ENCODE measurements at places on chromosomes 1 and 21.

GRCh38 chr1:236686815-236687160, 489 bp downstream of the ACTN2 start:
- DNase-seq: no peak

- no peak for DNase-seq
Observed at GRCh38 chr1:245432228-245432875, 277.6 kb downstream of the KIF26B start.

DNA sequence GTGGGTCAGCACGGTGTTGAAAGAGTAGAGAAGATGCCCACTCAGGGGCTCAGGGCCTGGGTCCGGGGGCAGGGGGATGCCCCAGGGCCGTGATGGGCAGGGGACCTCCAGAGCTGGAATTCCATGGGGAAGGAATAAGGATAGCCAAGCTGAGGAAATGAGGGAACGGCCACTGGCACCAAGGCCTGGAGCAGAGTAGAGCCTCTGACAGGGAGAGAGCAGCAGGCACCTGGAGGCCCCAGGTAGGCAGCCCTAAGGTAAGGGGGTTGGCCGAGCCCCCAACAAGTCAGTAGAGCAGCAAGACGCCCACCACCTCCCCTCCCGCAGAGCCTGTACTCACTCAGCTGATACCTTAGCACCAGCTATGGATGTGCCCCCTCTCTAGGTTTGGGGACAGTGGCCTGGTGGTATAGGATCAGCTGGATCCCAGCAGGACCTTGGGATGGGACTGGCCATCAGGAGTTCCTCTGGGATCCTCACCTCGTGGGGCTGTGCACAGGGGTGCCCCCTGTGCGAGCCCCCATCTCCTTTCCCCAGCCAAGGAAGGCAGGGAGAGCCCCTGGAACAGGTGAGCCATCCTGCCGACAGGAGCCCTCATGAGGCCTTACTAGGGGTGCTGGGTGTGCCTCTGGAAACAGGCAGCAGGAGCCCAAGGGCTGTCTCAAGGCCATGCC, 21.0 kb upstream of the ARF1 start:
- DNase-seq: no peak

DNA sequence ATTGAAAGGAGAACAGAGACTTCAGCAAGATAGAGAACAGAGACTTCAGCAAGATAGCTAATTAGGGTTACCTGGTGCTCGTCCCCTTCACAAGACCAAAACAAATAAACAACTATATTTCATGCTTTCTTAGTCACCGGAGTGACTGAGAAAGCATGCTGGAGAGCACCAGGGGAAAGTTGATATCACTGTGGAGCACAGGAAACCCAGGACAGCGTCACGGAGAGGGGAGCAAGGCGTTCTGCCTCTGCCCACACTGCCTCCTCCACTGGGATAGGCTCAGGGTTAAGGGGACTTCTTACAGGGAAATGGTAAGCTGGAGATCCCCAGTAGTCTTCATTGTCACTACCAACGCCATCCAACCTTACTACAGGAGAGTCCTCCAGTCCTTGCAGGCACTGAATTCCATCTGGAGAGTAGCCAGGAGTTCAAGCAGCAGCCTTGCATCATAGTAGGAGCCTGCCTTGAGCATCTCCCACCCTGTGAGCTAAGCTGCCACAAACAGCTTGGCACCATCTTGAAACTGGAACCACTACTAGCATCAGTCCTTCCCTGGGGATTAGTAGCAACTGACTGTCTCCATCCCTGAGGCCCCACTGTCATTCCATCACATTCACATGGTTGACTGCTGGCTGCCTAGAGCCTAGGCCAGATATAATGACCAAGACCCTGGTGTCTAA, 239.4 kb downstream of the PLPP3 start:
- DNase-seq: no peak

- DNase-seq: no peak
Observed at GRCh38 chr1:234781241-234782065, 171.5 kb upstream of the IRF2BP2 start.

DNA sequence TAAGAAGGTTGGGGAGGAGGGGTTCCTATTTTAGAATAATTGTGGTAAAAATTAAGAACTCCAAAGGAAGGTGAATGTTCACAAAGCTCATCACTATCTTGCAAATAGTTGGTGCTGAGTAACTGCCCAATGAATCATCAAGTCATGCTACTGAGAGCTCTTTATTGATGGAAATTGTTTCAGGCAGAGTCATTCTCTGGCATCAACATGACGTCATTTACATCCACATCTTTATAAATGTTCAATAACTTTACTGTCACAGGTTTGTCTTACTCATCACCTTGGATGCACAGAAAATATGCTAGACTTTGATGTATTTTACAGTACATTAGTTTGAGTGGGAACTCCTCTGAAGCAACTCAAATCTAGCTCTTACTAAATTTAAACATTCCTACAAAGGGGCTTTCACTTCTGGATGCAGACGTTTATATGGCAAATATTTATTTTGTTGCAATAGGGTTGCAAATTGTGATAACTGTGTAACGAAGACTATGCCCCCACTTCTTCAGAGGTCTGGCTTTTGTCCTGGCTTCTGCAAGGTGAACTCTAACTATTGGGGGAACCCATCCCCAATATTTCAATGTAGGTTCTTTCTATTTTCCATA, 273.7 kb upstream of the AJAP1 start:
- no peak for DNase-seq

GRCh38 chr1:103761896-103762295, 12.2 kb downstream of the AMY1C start:
- no peak for DNase-seq
